ENCODE measurements at places on chromosomes 5 and 9.

DNA sequence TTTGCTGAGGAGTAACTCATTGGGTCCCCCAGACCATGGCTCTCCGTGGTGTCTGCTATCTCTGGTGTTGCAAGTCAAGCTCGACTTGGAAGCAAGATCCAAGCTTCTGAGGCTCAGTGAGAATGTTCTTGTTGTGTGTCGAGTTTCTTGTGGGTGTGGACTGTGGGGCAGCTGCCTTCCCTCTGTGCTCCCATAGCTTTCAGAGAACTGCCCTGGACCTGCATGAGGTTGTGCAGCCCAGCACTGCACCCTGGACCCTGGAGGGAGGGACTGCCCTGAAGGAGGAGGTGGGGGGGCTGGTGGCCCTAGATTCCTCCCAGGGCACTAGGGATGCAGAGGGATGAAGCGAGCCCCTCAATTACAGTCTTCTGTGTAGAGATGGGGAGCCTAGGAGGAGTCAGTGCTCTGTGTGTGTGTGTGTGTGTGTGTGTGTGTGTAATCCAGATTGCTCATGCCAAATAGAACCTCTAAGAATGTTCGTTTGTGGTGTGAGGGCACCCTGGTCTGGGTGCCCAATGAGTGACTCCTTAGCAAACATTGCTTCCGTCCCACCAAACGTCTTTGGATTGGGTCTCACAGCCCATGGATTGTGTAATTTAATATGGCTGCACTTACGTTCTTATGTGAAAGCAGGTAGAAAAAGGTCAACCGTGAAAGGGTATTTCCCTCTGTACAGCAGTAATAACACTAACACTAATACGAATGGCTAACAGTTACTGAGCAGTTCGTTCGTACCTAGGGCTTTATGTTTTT, 143.3 kb upstream of the LMX1B start:
- no peak for DNase-seq

- DNase-seq, result no peak
Observed at GRCh38 chr9:114845373-114845772, 39.5 kb upstream of the TNFSF15 start.

GRCh38 chr9:14316602-14317300, 2.8 kb upstream of the NFIB start:
- DNase-seq, result no peak

DNA sequence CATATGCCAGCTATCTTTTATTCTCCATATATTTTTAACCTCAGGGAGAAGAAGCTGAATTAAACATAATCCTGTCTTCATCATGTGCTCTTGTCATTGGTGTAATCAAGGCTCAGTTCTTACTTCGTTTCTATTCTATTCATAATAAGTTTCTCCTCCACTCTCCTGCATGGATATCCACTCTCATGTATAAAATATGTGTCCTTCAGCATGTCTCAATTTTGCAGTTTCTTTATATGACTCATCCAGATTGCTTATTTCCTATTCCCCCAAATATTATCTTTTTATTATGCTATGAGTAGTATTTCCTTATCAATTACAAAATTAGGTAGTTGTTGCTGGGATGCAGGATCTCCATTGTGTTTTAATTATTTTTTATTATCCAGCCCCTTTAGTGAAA, 643.7 kb upstream of the ACO1 start:
- DNase-seq, result no peak

- DNase-seq, result no peak
Observed at GRCh38 chr9:83218411-83219090, 155.6 kb upstream of the RASEF start.

All from activated CD8-positive, alpha-beta memory T cell treated with anti-CD3 and anti-CD28 coated beads for 1 hour (primary cell).